Bladder microvascular endothelial cell (primary cell): ENCODE measurements at places on chromosomes 6 and 20. TPM values are rescaled to one million over a fixed set of nuclear protein-coding genes. Genes with fewer than 3 reads are reported as not detected.

Gene IP6K3
- not detected in 2 replicates for total RNA-seq

Gene SLC35D3
- total RNA-seq, result not detected in 2 replicates

Gene SLC22A16
- not detected in 2 replicates for total RNA-seq

Gene SLC12A5
- total RNA-seq, result 0.81 and 1.3 TPM in 2 replicates

Gene SNAP91
- total RNA-seq, result 0.50 TPM in 1 of 2 replicates, not detected in the other

Gene FAM83B
- not detected in 2 replicates for total RNA-seq

Gene PRRT1
- total RNA-seq, result not detected in 2 replicates

Gene COL19A1
- total RNA-seq, result not detected in 2 replicates

Gene COL9A3
- total RNA-seq, result 0.32 and 0.69 TPM in 2 replicates

Gene CCN5
- not detected in 2 replicates for total RNA-seq

Gene ANKRD6
- total RNA-seq, result 5.0 and 13.0 TPM in 2 replicates

Gene ARMC2
- 0.65 and 1.1 TPM in 2 replicates for total RNA-seq

Gene RAET1E
- 0.16 TPM in 1 of 2 replicates, not detected in the other for total RNA-seq

Gene OXT
- total RNA-seq, result not detected in 2 replicates

Gene ADISSP
- 14.9 and 18.9 TPM in 2 replicates for total RNA-seq

Gene FBXO5
- total RNA-seq, result 12.3 and 13.3 TPM in 2 replicates

Gene WFDC5
- not detected in 2 replicates for total RNA-seq

Gene FAM50B
- 8.7 and 9.4 TPM in 2 replicates for total RNA-seq

Gene HCK
- total RNA-seq, result 0.06 TPM in 1 of 2 replicates, not detected in the other

Gene TSPO2
- not detected in 2 replicates for total RNA-seq
